Activated T-cell treated with anti-CD3 and anti-CD28 coated beads, Interleukin-2, amount 50 U/mL, for 48 hours (primary cell): ENCODE measurements at places on chromosomes 2 and 18.

DNA sequence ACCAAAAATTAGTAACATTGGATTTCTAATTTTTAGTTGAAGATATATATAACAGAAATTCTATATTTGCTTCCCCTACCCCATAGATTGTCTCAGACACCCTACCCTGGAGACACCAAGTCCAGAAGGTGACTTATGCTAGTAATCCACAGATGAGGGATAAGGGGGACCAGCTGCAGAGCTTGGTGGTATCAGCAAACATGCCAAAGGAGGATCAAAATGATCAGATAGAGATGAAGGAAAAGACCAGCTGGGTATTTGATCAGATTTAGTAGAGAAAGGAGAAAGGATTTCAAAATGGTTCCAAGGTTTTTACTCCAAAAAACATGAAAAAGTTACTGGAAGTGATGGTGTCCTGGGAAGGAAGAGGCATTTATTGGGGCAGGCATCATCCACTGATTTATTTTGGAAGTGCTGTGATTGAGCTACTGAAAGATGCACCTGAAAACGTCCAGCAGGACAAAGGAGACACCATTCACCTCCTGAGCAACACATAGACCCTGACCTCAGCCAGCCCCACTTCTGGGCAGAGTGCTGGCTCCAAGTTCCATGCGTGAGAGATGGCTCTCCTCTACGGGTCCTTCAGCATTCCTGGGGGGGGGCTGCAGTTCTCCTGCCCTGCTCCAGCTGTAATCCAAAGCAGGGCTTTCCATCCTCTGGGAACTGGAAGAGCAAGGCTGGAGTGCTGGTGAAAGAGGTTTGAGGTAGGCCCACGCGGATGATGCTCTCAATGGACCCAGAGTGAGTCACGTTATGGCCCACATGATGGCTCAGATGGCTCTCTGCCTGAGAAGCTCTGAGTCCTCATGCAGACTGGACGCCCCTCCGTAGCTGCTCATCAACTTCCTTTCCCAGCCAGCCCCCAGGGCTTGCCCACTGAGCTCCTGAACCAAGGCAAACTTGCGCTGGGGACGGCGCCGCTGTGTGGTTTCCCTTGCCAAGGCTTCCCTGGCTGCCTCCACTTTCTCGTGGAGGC, 3.7 kb upstream of the LRRFIP1 start:
- no peak for DNase-seq

- DNase-seq, result no peak
Observed at GRCh38 chr18:8008033-8008432, 440.9 kb downstream of the PTPRM start.

GRCh38 chr2:17814601-17815000, 1.7 kb upstream of the MSGN1 start:
- no peak for DNase-seq

- DNase-seq, result no peak
Observed at GRCh38 chr18:26965206-26965605, 99.7 kb upstream of the AQP4 start.

- DNase-seq, result no peak
Observed at GRCh38 chr2:94960266-94960665, 65.2 kb upstream of the MAL start.

DNA sequence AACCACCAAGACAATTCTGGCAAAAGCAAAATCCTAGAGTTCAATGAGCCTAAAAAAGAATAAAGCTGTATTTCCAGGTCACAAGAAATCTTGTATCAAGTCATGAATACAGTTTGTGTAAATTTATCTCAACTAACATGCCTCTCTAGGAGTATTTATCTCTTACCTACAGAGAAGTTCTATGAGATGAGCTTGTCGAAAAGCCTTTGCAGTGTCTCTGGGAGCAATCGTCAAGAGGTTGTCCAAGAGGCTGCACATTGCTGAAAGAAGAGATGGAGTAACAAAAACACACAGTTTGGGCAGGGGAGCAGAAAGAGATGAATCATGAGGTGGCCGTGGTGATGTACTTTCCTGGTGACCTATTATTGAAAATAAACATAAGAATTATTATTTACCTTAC, 112.0 kb upstream of the CD226 start:
- no peak for DNase-seq
